ENCODE measurements at places on chromosomes 6 and 20. TPM values are rescaled to one million over a fixed set of nuclear protein-coding genes. Genes with fewer than 3 reads are reported as not detected.
A peak's percentile ranks its signal among the peaks of the same experiment; 100 is the strongest.

RAB44 gene
- total RNA-seq: 0.04 TPM

CGA gene
- 4.3 TPM for total RNA-seq

DNA sequence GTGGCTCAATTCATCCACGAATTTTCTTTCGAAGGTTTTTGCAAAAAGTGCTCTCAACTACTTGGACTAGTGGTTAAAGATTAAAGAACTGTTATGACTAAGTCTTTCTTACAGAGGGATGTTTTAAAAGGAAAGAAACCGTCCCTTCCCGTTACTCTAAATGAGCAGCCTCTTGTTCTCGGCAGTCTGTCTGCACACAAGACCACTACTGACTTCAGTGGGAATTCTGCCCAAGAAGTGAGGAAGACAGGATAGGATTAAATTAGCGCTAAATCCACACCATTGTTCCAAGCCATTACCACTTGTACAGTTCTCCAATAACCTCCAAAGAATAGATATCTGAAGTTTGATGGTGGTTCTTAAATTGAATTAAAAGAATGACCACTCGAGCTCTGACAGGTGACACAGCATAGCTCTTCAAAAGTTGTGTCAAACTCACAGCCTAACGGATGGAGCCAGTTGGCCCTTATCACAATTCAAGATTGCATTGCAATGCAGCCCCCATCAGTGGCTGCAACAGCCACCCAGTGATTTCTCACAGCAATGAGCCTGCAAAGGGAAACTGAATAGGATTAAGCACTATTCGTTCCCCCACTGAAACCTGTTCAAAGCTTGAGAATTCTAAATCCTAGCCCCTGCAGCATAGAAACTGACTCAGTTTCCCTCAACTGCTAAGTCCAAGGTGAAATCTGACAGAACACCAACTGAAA is 1.8 kb downstream of the EPB41L2 start:
- no peaks in the 10 kb centered on the region for H3K27me3 ChIP-seq
- peak overlapping the region; percentile 82 for H3K27ac ChIP-seq
- H3K4me3 ChIP-seq: peak overlapping the region; percentile 93
- H3K4me1 ChIP-seq: peaks cover 15% of the 10 kb centered on the region
- no peaks in the 10 kb centered on the region for H3K36me3 ChIP-seq
- DNase-seq: peak; percentile 75

GRCh38 chr6:28785962-28786679 is 137.7 kb downstream of the TRIM27 start:
- H3K4me3 ChIP-seq: no peak overlapping the region
- H3K27me3 ChIP-seq: peaks cover 89% of the 10 kb centered on the region
- no peak for DNase-seq

DNA sequence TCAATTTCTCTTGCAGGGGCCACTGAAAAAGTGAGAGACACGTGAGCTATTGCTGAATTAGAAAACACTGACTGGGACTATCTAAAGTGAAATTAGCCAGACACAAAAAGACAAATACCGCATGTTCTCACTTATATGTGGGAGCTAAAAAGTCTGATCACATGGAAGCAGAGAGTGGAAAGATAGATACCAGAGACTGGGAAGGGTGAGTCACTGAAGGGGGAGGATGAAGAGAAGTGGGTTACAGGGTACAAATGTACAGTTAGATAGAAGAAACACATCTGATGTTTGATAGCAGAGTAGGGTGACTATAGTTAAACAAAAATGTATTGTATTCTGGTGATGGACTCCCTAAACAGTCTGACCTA is 13.4 kb downstream of the CST3 start:
- H3K4me1 ChIP-seq: peaks cover 8% of the 10 kb centered on the region
- H3K27ac ChIP-seq: no peak overlapping the region
- no peak for DNase-seq

DNA sequence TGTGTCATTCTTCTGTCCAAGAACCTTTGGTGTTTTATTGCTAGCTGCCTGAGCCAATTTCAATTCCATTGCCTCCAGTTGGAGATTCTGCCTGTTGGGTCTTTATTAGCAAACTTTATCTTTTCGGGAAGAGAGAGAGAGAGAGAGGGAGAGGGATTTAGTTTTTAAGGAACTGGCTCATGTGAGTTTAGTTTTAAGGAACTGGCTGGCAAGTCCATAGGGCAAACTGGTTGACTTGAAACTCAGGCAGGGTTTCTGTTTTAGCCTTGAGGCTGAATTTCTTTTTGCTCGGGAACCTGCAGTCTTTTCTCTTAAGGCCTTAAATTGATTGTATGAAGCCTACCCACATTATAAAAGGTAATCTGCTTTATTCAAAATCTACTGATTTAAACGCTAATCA is 23.0 kb downstream of the BCKDHB start:
- no peaks in the 10 kb centered on the region for H3K4me1 ChIP-seq
- peaks cover 10% of the 10 kb centered on the region for H3K36me3 ChIP-seq
- H3K4me3 ChIP-seq: no peak overlapping the region

GRCh38 chr20:3796477-3797225 is 541 bp downstream of the CDC25B start:
- no peaks in the 10 kb centered on the region for H3K27me3 ChIP-seq
- peak; percentile 27 for DNase-seq
- H3K4me1 ChIP-seq: peaks cover 55% of the 10 kb centered on the region
